ENCODE measurements at places on chromosomes 12 and 14.

- no peak for DNase-seq
Measured at GRCh38 chr14:39722547-39723273, 290.5 kb upstream of the FBXO33 start.

- DNase-seq = no peak
Measured at GRCh38 chr14:103594265-103594664, 31.5 kb downstream of the COA8 start.

DNA sequence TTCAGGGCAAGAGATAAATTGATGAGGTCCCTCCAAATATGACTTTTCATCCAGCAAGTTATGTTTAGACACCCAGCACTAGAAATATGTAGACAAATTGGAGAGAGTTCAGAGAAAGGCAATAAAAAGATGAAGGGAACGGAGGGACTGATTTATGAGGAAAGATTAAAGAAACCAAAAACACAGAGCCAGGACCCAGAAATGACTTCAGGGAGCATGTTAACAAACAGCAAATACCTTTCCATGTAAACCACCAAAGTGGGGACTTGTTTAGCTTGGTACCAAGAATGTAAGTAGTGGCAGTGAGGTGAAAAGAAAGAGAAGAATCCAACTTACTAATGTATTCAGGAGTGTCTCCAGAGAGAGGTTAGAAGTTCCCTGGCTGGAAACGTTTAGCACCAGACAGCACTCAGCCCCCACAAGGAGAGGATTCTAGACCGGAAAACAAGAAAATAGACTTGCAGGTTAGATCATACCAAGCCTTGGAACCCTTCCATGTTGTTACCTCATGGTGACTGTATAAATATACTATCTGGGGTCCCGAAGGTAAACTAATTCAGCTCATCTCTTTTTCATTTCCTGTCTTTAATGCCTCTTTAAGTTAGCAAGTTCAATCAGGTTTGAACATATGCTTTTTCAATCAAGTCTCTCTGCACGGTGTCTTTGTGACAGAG, 79.2 kb downstream of the TBC1D30 start:
- DNase-seq = no peak

GRCh38 chr12:5694759-5695409, 250.2 kb downstream of the ANO2 start:
- DNase-seq = no peak

DNA sequence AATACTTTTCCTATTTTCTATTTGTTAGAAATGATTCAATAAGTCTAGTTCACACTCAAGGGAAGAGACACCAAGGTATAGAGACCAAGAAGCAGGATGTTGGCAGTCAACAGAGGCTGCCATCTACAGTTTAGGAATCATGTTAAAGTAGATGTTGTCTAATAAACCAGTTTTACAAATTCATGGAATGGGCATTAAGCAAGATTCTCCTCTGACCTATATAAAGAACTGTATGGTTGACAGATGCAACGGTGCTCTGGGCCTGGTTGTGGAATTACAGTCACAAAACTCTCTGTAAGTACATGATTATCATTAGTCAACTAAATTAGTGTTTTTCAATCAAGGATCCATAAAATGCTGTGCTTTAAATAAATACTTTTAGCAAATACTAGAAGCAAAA, 475.1 kb downstream of the NAV3 start:
- DNase-seq = no peak

- no peak for DNase-seq
Measured at GRCh38 chr12:25585662-25586061, 32.6 kb upstream of the LMNTD1 start.

DNA sequence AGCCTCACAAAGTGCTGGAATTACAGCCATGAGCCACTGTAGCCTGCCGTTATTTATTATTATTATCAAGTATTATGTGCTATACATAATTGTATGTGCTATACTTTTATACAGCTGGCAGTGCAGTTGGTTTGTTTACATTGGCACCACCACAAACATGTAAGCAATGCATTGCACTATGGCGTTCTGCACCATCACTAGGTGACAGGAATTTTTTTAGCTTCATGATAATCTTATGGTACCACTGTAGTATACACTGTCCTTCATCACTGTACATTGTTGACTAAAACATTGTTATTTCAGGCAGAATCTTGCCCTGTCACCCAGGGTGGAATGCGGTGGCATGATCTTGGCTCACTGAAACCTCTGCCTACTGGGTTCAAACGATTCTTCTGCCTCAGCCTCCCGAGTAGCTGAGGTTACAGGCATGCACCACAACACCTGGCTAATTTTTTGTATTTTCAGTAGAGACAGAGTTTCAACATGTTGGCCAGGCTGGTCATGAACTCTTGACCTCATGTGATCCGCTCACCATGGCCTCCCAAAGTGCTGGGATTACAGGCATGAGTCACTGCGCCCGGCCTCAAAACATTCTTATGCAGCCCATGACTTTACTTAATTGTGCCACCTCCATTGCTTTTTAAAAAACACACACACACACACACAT, 17.1 kb downstream of the MRPL42 start:
- DNase-seq = no peak

GRCh38 chr12:3483089-3483488, 7.9 kb upstream of the PRMT8 start:
- no peak for DNase-seq

- no peak for DNase-seq
Measured at GRCh38 chr12:60714141-60714900, 1118.5 kb downstream of the SLC16A7 start.

- DNase-seq = no peak
Measured at GRCh38 chr12:92394895-92395294, 249.2 kb upstream of the BTG1 start.

Data from tibial artery (tissue), 4 donors.